ENCODE measurements at places on chromosomes 4 and X.

DNA sequence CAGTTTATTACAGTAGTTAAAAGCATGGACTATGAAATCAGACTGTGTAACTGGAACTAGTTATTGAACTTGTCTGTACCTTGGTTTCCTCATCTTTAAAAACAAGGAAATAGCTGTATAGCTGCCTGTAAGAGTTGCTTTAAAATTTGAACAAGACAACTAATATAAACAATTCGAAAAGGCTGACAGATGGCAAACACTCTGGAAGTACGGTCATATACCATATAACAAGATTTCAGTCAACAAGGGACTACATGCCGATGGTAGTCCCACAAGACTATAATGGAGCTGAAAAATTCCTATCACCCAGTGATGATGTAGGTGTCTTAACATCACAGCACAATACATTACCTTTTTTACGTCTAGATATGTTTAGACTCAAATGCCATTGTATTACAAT lies 78.7 kb downstream of the CNOT6L start:
- no peak for DNase-seq

- no peak for DNase-seq
Measured at GRCh38 chrX:39475372-39475771, 622.4 kb downstream of the BCOR start.

DNA sequence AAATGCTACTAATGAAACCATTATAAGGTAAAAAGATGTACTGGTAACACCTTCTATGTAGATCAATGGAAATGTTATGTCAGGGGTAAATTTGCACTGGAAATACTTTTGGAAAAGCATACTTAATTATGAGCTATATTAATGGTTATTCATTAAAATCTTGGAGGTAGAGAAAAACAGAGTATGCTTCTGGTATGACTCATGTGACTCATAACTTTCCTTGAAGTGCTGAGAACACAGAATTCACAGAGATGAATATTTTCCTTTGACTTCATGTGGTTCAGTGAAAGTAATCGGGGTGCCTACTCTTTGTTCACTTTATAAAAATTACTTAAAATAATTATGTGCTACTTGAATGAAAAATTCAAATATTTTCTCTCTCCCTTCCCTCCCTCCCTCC lies 254.2 kb downstream of the KCTD8 start:
- no peak for DNase-seq

GRCh38 chr4:22410645-22411247 lies 105.1 kb downstream of the ADGRA3 start:
- DNase-seq, result no peak

DNA sequence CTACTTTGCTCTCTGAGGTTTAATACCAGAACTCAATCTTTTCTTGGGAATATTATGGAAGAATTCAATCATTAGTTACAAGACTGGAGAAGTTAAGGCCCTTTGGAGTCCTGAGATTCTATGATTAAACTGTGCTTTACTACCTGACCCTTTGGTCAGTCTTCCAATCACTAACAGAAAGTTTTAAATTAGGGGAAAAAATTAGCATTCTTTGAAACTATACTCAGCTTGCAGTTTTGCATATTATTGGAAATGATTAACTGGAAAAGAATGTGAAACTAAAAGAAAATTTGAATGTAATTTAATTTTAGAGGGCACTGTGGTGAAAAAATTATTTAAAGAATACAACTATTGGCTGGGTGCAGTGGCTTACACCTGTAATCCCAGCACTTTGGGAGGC lies 18.7 kb upstream of the GPR34 start:
- no peak for DNase-seq

DNA sequence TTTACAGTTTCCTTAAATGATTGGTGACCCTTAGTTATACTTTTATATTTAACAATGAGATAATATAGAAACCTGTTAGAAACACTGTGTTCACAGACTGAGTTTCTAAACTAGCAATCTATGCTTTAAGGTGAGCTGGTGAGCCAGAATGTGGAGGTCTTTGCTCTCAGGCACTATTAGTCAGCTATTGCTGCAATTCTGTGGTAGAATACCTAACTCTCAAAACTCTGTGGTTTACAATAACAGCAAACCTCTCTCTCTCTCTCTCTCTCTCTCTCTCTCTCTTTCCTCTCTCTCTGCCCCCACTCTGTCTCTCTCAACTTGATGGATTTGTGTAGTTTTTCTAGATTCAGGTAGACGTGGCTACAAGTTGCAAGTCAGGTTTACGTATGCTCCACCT lies 17.6 kb upstream of the LCORL start:
- DNase-seq, result no peak

- DNase-seq, result no peak
Measured at GRCh38 chr4:159463235-159463634, 360.4 kb downstream of the RAPGEF2 start.

GRCh38 chrX:116246261-116246660 lies 75.7 kb downstream of the AGTR2 start:
- no peak for DNase-seq

- no peak for DNase-seq
Measured at GRCh38 chrX:98405376-98405775, 1521.7 kb downstream of the RPA4 start.

GRCh38 chr4:10181745-10182445 lies 65.3 kb upstream of the WDR1 start:
- DNase-seq, result no peak

DNA sequence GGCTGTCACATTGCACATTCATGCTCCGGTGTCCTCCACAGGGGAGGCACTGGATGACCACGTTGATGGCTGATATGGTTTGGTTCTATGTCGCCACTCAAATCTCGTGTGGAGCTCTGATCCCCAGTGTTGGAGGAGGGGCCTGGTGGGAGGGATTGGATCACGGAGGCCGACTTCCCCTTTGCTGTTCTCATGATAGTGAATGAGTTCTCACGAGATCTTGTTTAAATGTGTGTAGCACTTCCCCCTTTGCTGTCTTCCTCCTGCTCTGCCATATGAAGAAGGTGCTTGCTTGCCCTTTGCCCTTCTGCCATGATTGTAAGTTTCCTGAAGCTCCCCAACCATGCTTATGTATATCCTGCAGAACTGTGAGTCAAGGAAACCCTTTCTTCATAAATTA lies 22.3 kb upstream of the NAT8L start:
- no peak for DNase-seq

GRCh38 chr4:111466811-111467604 lies 678.2 kb upstream of the FAM241A start:
- DNase-seq, result no peak

- no peak for DNase-seq
Measured at GRCh38 chrX:126658447-126658846, 105.8 kb upstream of the DCAF12L1 start.

- no peak for DNase-seq
Measured at GRCh38 chr4:173151496-173151895, 17.1 kb upstream of the GALNT7 start.

DNA sequence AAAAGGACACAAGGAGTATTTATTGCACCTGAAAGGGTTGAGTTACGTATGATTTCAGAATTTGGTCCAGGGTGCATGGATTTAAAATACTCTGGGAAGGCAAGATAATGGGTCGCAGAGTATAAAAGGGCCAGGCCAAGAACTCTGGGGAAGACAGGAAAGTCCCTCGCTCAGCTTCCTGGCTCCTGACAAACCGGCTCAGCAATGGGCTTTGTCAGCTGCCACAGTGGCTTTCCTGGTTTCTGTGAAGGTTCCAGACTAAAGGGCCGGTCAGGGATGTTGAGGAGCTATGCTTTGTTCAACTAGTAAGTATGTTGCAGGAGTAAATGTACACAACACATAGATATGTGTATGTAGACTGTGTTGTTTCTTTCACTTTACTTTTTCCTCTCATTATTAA lies 154.4 kb upstream of the ETNPPL start:
- no peak for DNase-seq

DNA sequence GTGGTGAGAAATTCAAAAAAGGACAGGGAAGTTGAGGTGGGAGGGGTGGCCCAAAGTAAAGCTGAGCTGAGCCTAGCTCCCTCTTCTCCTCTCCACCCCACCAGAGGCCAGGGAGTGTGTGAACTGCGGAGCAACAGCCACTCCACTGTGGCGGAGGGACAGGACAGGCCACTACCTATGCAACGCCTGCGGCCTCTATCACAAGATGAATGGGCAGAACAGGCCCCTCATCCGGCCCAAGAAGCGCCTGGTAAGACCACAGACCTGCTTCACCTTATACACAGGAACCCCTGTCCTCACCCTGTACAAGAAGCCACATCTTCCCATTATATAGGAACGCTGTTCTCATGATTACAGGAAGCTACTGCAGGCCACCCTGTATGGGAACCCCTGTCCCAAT lies 5.8 kb downstream of the GATA1 start:
- DNase-seq, result no peak

DNA sequence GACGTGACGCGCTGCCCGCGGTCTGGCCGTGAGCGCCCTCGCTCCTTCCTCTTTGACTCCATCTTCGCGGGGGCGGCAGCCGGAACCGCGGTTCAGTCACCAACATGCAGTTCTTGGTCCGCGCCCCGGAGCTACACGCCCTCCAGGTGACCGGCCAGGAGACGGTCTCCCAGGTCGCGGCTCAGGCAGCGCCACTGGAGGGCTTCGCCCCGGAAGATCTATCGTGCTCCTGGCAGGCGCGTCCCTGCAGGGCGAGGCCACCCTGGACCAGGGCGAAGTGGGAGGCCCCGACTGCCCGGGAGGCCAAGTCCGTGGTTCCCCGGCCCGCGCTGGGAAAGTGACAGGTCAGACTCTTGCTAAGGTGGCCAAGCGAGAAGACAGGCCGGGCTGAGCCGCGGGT lies 2.9 kb downstream of the TRIML2 start:
- no peak for DNase-seq

GRCh38 chr4:27198971-27199370 lies 338.3 kb downstream of the STIM2 start:
- DNase-seq, result no peak

DNA sequence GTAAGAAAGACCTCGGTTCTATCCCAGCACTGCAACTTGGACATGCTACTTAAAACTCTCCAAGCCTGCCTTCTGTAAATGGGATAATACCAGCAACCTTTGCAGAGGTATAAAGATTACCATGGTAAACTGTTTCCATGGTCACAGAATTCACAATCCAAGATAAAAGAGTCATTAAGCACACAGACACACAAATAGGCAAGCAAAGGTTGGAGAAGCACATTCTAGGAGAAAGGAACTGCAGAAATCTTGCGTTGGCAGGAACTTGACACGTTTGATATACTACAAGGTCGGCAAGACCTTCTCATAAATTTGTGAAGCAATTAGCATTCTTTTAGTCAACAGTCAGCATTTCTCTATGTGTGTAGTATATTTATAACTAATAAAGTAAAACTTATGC lies 12.3 kb upstream of the CHRNA9 start:
- no peak for DNase-seq

- DNase-seq, result no peak
Measured at GRCh38 chr4:135365065-135365464, 1163.5 kb upstream of the PABPC4L start.

- DNase-seq, result no peak
Measured at GRCh38 chr4:160880180-160880579, 1283.6 kb downstream of the FSTL5 start.

DNA sequence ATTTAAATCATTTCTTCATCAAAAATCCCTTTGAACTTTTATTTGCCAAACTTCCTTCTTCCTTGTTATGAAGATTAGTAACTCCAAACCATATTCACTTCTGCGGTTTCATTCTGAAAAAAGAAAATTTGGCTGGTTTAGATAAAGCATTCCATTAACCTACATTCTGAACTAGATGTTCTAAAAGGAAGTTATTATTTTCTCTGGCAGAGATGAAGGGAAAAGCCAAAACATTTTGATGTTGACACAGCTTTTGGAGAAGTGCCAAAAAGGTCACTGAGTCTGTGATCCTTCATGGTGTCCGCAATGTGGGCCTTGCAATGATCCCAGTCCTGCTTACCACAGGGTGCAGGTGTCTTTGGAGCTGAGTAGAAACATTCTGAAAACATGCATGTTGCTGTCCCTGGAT lies 36.0 kb downstream of the CXCL8 start:
- DNase-seq, result no peak

DNA sequence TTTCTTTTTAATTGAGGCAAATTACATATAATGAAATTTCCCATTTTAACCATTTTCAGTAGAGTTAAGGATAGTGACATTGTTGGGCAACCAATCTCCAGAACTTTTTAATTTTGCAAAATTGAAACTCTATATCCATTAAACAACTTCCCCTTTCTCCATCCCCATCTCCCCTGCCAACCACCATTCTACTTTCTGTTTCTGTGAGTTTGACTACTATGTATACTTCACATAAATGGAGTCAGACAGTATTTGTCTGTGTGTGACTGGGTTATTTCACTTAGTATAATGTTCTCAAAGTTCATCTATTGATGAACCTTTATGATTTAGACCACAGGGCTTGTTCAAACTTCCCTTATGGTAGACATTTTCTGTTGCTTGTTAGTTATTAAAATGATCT lies 364.5 kb upstream of the MAD2L1 start:
- no peak for DNase-seq

All from CD4-positive, alpha-beta T cell treated with Interleukin-12 subunit alpha and Interleukin-12 subunit beta, for 1 hour (primary cell).